ENCODE measurements at places on chromosomes 2 and 18.

DNA sequence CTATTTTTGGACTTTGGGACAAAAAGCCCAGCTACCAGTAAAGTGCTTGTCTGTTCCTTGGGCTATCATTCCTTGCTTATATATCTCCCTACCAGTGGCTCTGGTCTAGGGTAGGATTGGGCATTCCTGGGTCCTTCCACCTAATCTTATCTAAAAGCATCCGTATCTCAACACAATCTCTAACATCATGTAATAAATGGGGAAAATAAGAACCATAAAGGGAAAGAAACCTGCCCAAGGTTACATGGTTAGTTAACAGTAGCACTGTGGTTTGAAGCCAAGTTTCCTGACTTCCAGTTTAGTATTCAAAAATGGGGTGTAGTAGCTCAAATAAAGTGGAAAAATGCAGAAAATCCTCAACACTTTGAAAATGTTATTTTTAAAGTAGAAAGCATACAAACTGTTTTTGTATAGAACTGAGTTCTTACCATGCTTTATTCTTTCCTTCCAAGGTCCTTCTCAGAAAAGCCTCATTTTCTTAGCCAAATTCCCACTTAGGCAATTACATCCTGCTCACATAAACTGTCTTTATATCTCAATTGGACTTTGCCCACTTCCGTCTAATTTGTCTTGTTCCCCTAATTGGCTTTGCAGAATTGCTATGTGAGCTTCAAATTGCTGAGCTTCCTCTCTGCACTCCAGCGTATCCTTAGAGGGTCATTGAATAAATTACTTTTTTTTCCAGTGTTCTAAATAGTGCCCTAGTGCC, 273.1 kb upstream of the UBE2E3 start:
- DNase-seq: no peak

DNA sequence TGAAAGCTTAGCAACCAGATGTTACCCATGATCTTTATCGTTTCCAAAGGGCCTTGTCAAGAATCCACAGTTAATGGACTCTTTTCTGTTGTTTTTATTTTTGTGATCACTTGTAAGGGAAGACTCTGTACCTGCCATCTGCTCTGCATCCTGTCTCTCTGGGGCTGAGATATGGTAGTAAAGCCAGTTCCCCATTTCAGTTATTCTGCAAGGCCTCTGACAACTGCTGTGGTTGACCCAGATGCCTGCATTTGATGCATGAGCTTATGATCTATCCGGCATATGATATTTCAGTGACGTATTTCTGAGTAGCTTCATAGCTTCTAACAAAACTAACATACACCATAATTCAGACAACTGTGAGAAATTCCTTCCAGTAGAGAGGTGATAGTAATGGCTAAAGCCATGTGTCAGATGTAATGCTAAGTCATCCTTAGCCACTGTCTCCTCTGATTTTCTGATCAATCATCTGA, 105.1 kb downstream of the TPO start:
- no peak for DNase-seq

DNA sequence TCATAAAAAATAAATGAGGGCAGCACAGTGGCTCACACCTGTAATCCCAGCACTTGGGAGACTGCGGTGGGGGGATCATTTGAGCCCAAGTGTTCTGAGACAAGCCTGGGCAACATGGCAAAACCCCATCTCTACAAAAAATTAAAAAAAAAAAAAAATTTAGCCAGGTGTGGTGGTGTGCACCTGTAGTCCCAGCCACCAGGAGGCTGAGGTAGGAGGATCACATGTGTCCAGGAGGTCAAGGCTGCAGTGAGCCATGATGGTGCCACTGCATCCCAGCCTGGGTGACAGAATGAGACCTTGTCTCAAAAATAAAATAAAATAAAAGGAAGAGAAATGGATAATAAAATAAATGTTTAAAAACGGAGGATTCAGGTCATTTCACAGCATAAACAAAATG, 113.5 kb downstream of the ATAD2B start:
- DNase-seq: no peak

GRCh38 chr2:109523121-109523520, 90.6 kb downstream of the SEPTIN10 start:
- no peak for DNase-seq

DNA sequence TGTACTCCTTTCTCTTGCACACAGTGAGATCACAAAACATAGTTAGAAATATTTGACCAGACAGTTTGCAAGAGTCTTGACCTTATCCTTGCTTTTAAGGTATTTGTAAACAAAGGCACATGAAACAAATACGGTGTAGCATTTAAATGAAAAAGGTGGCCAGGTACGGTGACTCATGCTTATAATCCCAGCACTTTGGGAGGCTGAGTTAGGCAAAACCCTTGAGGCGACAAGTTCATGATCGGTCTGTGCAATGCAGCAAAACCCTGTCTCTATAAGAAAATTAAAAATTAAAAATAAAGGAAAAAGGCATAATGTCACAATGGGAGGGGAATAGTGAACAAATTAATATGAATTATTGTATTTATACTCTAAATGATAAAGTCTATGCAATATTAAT, 109.5 kb upstream of the PIK3C3 start:
- no peak for DNase-seq
